ENCODE measurements at places on chromosomes 2 and 18.
A peak's percentile ranks its signal among the peaks of the same experiment; 100 is the strongest.

DNA sequence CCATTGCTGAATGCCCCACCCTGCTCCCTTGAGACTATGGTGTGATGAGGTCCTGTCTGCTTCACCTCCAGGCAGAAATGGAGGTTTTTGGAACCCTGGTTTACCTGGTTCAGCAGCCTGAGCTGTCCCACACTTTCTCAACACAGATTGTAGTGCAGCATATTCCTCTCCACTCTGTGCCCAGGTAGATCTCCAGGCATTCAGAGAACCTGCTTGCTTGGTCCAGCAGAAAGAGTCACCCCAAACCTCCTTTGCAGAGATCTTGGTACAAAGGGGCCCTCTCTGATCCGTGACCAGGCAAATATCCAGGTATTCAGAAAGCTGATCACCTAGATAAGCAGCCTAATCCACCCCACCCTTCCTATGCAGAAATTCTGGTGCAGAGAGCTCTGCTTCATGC, 1288.2 kb upstream of the CRIM1 start:
- no peak for DNase-seq

GRCh38 chr2:218217360-218218267, 625 bp downstream of the ARPC2 start:
- peak; percentile 74 for DNase-seq

- no peak for DNase-seq
These were observed 101.8 kb downstream of the DPP4 start for GRCh38 chr2:161972232-161972631.

- DNase-seq, result no peak
These were observed 39.4 kb downstream of the SLC8A1 start for GRCh38 chr2:40412456-40412855.

DNA sequence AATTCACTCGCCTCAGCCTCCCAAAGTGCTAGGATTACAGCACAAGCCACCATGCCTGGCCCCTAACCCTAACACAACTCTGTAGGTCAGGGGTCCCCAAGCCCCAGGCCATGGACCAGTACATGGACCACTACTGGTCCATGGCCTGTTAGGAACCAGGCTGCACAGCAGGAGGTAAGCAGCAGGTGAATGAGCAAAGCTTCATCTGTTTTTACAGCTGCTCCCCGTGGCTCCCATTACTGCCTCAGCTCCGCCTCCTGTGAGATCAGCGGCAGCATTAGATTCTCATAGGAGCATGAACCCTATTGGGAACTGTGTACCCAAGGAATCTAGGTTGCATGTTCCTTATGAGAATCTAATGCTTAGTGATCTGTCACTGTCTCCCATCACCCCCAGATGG, 201.7 kb downstream of the NRP2 start:
- no peak for DNase-seq

DNA sequence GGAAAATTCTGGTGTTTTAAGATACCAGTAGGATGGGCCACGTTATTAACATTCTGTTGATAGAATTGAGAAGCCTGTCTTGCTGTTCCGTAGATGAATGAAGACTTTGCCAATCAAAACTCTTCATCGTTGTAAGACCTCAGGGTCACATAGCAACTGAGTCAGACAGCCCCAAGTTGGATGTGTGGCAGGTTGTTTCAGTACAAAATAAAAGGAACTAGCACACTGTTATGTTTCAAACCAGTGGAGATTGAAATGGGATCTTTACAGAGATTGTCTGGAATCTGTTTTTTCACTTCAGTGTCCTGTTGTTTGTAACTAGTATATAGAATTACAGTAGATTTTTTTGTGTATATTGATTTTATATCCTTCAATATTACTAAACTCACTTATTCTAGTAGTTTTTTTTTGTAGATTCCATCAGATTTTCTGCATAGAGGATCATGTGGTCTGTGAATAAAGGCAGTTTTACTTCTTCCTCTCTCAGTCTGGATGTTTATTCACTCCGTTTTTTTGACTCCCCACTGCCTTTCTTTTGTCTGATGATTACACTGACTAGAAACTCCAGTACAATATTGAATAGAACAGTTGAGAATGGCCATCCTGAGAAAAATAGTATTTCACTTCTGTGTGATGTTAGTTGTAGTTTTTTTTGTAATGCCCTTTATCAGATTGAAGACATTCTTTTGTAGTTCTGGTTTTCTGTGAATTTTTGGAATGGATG, 22.7 kb downstream of the EPC2 start:
- no peak for DNase-seq

- no peak for DNase-seq
These were observed 430.4 kb downstream of the DLGAP1 start for GRCh38 chr18:4024702-4025101.

- no peak for DNase-seq
These were observed 9.0 kb downstream of the PMAIP1 start for GRCh38 chr18:59908799-59909198.

GRCh38 chr2:63300835-63301234, 250.2 kb downstream of the OTX1 start:
- no peak for DNase-seq

GRCh38 chr2:207231106-207231865, 65.5 kb upstream of the KLF7 start:
- no peak for DNase-seq
